Astrocyte of the cerebellum (primary cell): ENCODE measurements at places on chromosomes 3 and 15.
A peak's percentile ranks its signal among the peaks of the same experiment; 100 is the strongest.

- DNase-seq = no peak
Measured at GRCh38 chr3:125143538-125143937, 69.0 kb downstream of the SLC12A8 start.

DNA sequence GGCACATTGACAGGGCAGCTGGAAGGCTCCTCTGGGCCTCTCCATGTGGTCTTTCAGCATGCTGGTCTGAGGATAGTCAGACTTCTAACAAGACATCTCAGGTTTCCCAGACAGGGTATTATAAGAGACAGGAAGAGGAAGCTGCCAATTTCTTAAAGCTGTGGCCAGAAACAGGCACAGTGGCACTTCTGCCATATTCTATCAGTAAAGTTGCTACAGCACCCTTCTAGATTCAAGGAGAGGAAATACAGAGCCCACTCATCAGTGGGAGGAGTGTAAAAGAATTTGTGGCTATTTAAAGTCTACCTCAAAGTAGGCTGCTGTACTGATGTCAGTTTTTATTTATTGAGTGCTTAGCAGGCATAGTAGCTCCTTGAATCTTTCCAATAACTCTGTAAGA lies 55.5 kb downstream of the BTD start:
- no peak for DNase-seq

DNA sequence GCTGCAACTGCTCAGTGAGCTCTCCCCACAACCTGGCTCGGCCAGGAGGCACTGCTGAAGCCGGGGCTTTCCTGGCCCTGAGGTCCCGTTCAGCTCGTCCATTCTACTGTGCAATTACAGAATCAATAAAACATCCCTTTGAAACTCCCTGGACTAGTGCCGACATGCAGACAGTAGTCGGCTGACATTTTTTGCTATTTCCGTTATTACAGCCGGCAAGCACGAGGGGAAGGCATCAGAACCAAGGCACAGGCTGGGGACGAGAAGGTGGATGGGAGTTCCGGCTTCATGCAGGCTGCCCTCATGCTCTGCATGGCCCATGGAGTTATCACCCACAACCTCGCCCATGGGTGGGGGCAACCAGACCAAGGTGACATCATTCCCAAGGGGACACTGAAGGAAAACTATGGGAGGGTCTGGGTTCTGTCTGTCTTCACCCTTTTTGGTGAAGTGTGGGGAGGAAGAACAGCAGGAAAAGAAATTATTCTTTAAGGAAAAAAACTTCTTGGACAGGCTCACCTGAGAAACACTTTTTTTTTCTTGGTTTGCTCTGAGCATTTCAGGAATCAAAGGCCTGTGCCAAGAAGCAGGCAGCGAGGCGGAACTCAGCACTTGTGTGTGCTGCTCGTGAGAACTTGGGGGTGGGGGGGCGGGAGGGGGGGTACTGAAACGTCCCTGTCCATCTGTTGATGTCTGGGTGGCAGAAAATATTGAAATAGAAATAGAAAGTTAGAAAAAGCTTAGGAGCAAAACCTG lies 154.5 kb downstream of the FOXP1 start:
- peak; percentile 36 for DNase-seq

- DNase-seq = no peak
Measured at GRCh38 chr3:192449036-192449435, 278.3 kb downstream of the FGF12 start.

DNA sequence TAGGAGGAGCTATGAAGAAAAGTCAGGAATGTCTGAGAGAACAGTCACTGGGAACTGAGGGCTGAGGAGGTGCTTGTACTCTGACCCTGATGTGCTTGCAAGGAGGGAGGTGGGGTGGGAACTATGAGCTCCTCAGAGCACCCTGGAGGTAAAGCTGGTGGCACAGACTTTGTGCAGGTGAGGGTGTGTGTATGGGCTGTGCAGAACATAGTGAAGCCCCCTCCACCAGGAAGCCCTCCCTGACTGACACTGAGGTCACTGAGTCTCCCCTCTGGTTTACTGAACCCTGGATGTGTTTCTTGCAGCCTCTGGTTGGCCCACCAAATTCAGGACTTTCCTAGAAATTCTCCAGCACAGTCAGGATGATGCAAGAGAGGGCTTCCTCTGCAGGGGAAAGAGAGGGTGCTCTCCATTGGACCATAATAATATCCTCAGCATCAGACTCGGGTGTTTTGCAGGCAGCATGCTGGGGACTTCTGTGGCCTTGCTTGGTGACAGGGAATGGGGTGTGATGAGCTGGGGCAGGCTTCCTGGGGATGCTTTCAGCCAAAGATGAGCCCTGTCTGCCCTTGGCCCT lies 1.5 kb upstream of the ISLR start:
- no peak for DNase-seq

GRCh38 chr15:51917493-51917892 lies 54.1 kb downstream of the LEO1 start:
- DNase-seq = no peak

DNA sequence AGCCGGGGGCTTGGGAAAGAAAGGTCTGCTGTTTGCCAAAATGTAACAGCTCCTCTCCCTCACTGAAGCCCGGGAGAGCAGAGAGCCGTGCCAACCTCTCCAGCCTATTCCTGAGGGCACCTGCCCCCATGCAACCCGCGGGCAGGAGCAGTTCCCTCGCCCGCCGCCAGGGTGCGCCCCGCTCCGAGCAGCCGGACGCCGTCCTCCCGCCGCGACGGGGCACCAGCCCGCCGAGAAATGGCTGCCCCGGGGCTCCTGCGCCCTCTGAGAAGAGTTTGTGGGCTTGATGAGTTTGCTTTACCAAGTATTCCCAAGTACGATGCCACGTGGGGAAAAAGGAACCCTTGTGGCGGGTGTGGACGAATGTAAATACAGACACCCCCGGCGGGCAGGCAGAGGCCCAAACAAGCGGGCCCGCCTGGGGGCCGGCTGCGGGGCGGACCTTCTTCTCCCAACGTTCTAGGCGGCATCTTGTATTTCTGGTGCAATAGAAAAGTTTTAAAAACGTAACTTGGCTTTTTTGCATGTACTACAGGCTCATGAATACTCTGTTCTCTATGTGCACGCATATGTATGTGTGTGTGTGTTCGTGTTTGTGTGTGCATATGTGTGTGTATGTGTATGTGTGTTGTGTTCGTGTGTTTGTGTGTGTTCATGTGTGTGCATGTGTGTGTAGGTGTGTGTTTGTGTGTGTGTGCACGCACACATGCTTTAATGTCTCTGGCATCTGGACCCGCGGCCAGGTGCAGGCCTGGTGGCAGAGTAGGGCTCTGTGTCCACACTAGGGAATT lies 162.9 kb downstream of the CHSY1 start:
- DNase-seq = no peak

DNA sequence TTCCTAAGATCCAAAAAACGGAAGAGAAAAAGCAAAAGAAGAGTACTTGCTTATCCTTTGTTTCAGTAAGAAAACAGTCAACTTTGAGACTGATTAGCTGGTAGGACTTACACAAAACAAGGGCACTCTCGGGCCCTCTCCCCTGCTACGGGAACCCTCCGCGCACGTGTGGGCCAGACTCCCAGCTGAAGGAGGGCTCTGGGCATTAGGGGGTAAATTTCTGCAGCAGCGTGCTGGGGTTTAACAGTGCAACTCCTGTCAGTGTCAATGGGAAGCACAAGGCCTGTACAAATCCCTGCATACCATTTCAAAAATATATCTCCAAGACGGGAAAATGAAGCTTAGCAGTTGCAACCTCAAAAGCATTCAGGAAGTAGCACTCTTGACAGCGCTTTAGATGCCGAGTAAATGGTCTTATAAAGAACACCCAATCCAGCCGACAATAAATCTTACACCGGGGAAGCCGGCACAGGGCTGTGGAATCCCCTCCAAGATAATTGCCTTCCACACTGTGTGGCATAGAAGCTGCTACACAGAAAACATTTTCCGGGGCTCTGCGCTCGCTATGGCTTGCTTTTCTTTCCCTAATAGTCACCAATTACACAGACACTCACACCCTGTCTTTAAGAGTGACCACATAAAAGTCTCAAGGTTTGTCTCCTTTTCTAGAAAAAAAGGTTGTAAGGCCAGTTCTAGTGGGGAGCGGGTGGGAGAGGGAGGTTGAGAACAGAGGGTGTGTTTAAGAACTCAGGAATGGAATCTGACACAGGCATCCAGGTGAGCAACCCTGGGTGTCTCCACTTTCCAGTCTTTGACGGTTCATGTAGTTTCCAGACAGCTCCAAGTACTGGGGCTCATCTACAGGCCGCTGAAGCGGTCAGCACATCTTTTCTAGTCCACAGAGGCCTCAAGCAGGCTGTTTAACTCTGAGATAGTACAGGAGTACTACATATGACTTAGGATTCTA lies 512.7 kb downstream of the FOXP1 start:
- no peak for DNase-seq

DNA sequence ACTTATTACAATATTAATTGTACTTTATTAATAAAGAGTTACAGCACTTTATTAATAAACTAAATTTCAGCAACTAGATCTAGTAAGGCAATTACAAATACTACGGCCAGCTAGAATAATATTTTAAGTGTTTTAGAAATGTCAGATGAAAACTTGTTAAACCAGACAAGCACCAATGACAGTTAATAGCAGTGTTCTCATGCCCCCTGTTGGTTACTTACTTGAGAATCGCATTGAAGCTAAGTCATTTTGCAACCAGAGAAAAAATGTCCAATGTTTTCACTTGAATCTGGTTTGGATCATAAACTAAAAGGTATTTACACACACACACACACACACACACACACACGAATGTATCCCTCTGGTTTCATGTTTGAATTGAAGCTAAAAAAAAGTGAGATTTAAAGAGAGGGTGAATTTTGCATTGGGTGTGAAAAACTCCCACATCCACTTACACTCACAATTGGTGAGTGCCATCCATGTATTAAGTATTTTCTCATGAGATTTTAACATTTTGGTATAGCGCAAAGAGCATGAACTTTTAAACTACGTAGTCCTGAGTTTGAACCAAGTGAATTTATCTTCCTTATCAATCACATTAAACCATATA lies 347.7 kb downstream of the ZBBX start:
- DNase-seq = peak; percentile 64

- DNase-seq = no peak
Measured at GRCh38 chr3:185678027-185678426, 91.9 kb downstream of the SENP2 start.

DNA sequence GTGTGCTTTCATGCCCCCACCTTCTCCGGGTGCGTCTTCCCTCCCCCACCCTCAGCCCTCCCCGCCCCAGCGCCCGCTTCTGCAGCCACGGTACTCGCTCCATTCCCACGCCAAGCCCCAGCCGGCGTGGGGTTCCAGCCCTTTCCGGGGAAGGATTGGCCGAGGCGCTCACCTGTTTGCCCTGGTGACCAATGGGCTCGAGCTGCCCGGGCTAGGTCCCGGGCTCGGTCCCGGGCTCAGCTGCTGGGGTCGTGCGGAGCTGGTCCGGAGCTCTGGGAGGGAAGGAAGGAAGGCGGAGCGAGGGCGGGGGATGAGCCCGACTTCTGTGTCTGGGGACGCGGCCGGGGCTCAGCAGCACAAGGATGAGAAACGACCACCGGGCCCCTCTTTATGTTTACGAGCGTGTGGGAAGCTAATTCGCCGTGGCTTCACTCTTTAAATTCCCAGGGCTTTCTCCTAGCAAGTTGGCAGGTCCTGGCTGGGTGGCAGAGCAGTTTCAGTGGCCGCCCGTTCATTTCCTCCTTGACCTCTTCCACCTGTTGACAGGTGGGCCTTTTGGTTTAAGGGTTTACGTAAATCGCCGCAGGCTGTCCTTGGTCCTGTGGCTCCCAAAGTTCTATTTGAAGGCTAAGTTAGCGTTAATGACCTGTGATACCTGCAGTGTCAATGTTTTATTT lies at the start of gene IGSF10:
TSS of gene IGSF10 (minus strand) at position 288 of the 677 bp plus-strand sequence. CDS start 2,352 bp downstream, outside the sequence.
- DNase-seq = no peak
